ENCODE measurements at places on chromosomes 6 and 20. TPM values are rescaled to one million over a fixed set of nuclear protein-coding genes. Genes with fewer than 3 reads are reported as not detected.

RNF217 gene
- total RNA-seq, result 0.12 TPM

DNAH8 gene
- 0.05 TPM for total RNA-seq

BANF2 gene
- not detected for total RNA-seq

NR2E1 gene
- total RNA-seq, result not detected

KCNK15 gene
- not detected for total RNA-seq

CRIP3 gene
- total RNA-seq, result 3.8 TPM

CPNE5 gene
- total RNA-seq, result 4.3 TPM

OR12D3 gene
- not detected for total RNA-seq

PNPLA1 gene
- total RNA-seq, result 0.25 TPM

MEI4 gene
- total RNA-seq, result not detected

CD24 gene
- 0.17 TPM for total RNA-seq

PPP1R16B gene
- 84.1 TPM for total RNA-seq

LY6G6F gene
- total RNA-seq, result 1.5 TPM

All from CD4-positive, CD25-positive, alpha-beta regulatory T cell (primary cell).